ENCODE measurements at places on chromosomes 5 and 9.

- no peak for DNase-seq
Observed at GRCh38 chr9:97376902-97377301, 35.0 kb upstream of the TDRD7 start.

DNA sequence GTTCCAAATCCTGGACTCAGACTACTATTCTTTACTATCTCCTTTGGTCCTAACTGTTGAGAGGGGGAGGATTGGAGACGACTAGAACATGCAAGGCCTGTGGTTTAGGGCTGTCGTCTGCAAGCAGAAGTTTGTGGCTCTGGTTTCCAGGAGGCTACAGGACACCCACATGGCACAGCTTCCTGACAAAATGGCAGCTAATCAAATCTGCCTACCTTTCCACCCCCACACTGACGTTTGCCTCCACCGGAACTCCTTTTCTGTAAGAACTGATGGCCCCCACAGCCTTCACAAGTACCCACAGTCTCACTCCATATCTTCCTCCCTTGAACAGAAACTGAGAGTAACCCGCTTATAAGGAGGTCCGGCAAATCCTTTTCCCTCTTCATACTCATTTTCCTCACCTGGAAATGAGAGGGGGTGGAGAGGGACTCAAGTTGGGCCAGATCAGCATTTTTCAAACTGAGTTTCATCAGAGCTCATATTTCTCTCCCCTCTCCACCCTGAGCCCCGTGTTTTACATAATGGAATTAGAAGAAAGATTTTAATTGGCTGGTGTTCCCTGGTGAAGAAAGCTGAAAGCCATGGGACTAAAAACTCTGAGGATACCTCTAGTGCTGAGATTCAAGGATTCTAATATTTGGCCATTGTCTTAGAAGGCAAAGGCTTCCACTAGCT is 5.2 kb downstream of the SLC31A2 start:
- DNase-seq: no peak

DNA sequence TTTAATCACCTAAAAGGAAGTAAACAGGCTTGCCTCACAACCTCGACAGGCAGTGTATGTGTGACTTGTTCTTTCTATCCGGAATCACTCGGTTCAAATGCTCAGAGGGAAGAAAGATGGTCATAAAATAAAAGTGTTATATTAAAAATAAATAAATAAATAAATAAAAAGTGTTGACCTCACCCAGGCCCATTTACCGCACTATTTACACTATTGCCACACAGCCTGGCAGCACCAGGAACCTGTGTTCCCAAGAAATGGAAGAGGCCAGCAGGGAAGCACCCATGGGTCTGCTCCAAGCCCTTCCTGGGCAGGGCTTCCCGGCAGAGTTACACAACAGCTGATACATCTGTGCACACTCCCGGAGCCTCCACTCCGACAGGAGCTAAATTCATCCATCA is 127.9 kb downstream of the EFNA5 start:
- DNase-seq: no peak

DNA sequence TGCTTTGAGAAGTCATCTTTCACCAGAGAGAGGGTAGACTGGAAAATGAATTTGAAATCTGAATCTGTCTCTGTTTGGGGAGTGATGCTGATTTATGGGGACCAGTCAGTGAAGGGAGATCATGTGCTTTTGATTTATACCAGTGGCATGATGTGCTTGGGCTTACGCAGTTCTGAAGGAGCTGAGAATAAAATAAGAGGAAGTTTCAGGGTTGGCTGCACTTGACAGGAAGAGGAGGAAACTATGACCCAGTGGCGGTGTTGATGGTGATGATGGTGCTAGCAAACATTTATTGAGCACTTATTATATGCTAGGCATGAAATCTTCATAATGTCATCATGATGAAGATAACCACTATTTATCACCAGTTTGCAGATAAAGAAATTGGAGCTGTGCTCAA is 136.4 kb upstream of the GLRA1 start:
- DNase-seq: no peak

GRCh38 chr5:132114150-132115121 is 40.8 kb downstream of the CSF2 start:
- no peak for DNase-seq

- no peak for DNase-seq
Observed at GRCh38 chr9:109972026-109972882, 192.3 kb downstream of the PALM2AKAP2 start.

GRCh38 chr9:133981958-133982681 is 10.0 kb downstream of the VAV2 start:
- no peak for DNase-seq

GRCh38 chr9:123282362-123283047 is 14.1 kb upstream of the STRBP start:
- DNase-seq: peak; percentile 21

GRCh38 chr5:125005266-125005665 is 258.8 kb upstream of the ZNF608 start:
- DNase-seq: no peak

GRCh38 chr9:37974506-37975173 is 70.7 kb upstream of the SLC25A51 start:
- no peak for DNase-seq

- DNase-seq: no peak
Observed at GRCh38 chr9:104269996-104270963, 176.2 kb downstream of the SMC2 start.

GRCh38 chr5:17436350-17436749 is 61.7 kb upstream of the TAF11L2 start:
- no peak for DNase-seq

GRCh38 chr9:110332766-110333165 is 4.9 kb downstream of the TXNDC8 start:
- no peak for DNase-seq

- no peak for DNase-seq
Observed at GRCh38 chr9:115845648-115846312, 307.8 kb upstream of the PAPPA start.

DNA sequence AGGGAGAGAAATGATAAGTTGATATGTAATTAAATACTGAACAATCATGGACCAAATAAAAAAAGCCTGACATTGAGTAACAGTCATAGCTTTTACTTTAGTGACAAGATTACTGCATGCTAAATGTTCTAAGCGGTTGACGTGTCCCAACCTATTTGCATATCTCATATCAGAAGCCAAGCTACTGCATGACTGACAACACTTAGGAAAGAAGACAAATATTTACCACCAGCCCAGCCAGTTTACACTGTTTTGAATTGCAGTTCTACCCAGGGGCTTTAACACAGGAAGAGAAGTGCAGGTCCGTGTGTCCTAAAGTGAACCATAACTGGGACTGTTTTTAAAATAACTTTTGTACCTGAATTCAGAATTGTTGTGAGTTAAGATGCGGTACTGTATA is 219.9 kb downstream of the PRDM9 start:
- no peak for DNase-seq

GRCh38 chr9:135908093-135908753 is 877 bp upstream of the CAMSAP1 start:
- DNase-seq: no peak

- DNase-seq: no peak
Observed at GRCh38 chr5:22835686-22836085, 17.5 kb downstream of the CDH12 start.

Data from HCT116 (cell line).